ENCODE measurements at places on chromosomes 4 and X. TPM values are rescaled to one million over a fixed set of nuclear protein-coding genes. Genes with fewer than 3 reads are reported as not detected.

The HSD17B13 gene
- 0.94 TPM for total RNA-seq

The UGT2A3 gene
- not detected for total RNA-seq

The RPA4 gene
- 10.6 TPM for total RNA-seq

The ANXA5 gene
- 264 TPM for total RNA-seq

DNA sequence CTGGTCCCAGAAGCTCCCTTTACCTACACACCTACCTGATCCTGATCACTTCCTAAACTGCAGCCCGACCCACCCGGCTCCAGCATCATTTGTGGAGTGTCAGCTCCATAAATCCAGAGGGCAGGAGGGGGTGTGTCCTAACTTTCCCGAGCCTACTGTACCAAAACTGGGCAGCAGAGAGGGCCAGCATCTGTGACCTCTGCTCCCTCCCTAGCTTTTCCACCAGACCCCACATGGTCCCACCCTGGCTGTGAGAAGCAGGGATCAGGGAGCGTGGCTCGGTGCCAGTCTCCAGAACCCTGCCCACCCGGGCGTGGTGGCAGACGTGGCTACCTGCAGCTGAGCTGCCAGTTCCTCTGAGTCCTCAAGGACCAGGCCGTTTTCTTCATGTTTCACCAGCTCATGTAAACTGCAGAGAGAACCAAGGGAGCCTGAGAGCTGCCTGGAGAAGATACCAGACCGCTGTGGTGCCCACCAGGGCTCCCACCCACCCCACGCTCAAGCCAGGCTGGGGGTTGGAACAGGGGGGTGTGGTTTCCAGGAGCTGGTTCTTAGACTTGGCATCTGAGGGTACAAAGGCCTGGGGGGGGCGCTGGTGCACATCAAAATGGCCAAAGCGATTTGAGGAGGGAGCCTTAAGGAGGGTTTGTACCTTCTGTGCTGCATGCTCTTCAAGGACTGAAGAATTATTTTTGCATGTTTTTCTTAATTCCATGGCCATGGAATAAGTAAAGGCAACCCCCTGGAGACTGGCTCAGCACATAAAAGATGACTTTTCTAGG is 76.7 kb upstream of the DRD5 start:
- no peaks in the 10 kb centered on the region for H3K27me3 ChIP-seq
- no peaks in the 10 kb centered on the region for H3K36me3 ChIP-seq
- H3K4me3 ChIP-seq, result no peak overlapping the region
- no peak for DNase-seq
- no peaks in the 10 kb centered on the region for H3K4me1 ChIP-seq
- H3K27ac ChIP-seq, result no peak overlapping the region

- no peak for DNase-seq
- H3K27me3 ChIP-seq, result no peaks in the 10 kb centered on the region
- no peaks in the 10 kb centered on the region for H3K4me1 ChIP-seq
- H3K36me3 ChIP-seq, result no peaks in the 10 kb centered on the region
- no peak overlapping the region for H3K4me3 ChIP-seq
These were observed 59.3 kb downstream of the MSN start for GRCh38 chrX:65726715-65727114.

DNA sequence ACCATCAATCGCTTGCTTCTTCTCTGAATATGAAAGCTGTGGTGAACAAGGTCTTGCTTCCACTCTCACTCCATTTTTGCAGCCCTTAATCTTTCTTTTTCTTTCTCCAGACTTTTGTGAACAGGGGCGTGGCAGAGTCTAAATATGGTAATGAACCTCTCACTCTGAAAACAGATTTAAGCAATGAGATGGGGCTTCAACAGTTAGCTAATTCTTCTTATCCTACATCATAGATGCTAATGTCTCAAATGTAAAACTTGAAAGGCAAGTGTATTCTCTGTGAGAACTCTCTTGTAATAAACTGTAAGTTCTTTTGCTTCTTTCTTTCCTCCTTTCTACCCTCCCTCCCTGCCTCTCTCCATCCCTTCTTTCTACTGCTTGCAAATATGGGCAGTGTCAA is 106.5 kb upstream of the ANK2 start:
- H3K4me3 ChIP-seq, result no peak overlapping the region
- H3K4me1 ChIP-seq, result no peaks in the 10 kb centered on the region
- no peaks in the 10 kb centered on the region for H3K27me3 ChIP-seq
- no peak for DNase-seq

Measured in testis (tissue), 5 donors.